ENCODE measurements at places on chromosomes 2 and 18.

- DNase-seq = no peak
These were observed 346 bp upstream of the VRK2 start for GRCh38 chr2:58046335-58046584.

- DNase-seq = no peak
These were observed 179.6 kb upstream of the SMAD2 start for GRCh38 chr18:48109961-48110493.

GRCh38 chr2:145593991-145594614 lies 1074.2 kb upstream of the ZEB2 start:
- DNase-seq = peak; percentile 93

GRCh38 chr18:57410749-57411148 lies 24.4 kb upstream of the ONECUT2 start:
- no peak for DNase-seq

GRCh38 chr2:207135340-207135739 lies 30.4 kb downstream of the KLF7 start:
- peak; percentile 50 for DNase-seq

GRCh38 chr2:46045888-46046287 lies 251.3 kb upstream of the EPAS1 start:
- DNase-seq = no peak

GRCh38 chr2:238950551-238950950 lies 102.7 kb downstream of the TWIST2 start:
- DNase-seq = no peak

DNA sequence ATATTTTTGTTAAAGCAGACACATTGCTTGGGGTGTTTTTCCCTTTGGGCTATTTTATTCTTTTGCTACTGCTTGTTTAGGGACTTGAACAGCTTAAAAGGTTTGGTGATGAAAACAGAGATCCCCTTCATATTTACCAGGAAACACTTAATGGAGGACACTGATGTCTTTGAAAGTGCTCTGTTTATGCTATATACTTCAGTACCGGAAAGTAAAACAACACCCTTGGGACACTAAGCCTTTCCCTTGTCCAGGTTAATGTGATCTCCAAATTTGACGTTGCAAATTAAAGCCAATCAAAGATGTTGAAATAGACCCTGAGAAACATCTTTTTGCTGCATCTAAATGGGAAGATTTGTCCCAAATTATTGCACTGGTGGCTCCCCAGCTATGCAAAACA lies 564.6 kb upstream of the PKDCC start:
- DNase-seq = no peak

- no peak for DNase-seq
These were observed 1.3 kb downstream of the NETO1 start for GRCh38 chr18:72866442-72866900.

DNA sequence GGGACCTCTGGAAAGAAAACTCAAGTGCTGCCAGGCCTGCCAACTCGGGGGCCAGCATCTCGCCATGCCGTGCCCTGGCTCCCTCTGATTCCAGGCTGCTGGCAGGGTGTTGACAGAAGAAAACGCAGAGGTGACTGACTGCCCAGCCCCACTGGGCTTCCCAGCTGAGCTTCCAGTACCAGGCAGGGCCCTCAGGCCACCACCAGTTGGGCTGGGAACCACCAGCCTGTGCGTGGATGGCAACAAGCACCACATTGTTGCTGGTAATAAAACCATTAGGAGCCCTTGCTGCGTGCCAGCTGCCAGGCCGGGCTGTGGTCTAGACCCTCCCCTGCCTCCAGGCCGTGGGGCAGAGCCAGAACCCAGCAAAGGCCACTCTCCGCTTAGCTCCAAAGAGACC lies 9.2 kb downstream of the DNMT3A start:
- DNase-seq = no peak

DNA sequence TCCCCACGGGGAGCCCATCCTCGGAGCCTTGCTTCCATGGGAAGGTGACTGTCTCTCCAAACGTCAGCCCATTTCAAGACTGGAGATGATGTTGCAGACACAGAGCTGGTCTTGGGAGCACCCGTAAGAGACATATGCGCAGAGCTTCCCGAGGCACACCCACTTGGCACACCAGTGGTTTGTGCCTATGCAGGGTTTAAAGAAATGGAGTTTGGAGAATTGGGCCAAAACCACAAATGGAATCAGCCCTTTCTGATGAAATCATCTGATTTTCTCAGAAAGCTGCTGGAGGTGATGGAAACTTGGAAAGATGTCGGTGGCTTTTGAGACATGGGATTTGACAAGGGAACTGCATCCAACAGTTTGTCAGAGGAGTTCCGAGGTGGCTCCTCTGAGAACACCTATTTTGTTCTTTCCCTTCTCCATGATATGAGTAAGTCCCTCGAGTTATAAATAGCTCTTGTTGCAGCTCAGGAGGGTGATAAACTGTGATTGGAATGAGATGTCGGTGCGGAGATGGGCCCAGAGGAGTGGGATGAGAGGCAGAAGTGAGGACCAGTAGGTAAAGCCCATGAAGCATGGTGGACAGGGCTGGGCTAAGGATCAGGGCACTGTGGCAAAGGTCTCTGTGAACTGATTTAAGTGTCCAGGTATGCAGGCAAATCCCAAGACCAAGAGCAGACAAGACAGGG lies 225.7 kb downstream of the ACKR3 start:
- DNase-seq = no peak

DNA sequence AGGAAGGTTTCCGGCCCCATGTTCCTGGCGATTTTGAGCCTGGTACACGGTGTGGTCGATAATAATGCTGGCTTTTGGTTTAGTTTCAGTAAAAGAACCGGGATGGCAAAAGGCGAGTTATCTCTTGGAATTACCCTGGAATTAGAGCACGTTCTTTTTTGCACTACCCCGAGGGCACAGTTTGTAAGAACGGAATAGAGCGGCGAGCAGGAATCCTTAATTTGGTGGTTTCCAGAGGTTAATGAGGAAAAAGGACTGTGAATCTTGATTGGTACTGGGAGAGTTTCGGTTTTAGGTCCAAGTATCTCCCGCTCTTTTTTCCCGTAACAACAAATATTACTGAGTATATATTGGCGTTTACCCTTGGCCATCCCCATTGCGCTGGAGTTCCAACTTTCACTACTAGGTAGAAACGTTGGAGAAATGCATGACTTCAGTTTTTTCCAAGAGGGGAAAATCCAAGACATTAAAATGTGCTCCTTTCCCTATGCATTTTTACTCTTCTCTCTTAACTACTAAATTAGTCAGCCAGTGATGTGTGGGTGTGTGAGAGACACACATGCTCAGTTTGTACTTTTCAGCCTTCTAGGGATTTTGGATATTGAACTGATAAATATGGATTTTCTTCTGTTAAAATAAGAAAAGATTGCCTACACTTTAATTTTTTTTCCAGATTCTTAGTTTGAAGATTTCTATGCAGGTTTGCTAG lies 160.8 kb downstream of the AGPS start:
- DNase-seq = peak; percentile 54

- DNase-seq = peak; percentile 3
These were observed 95.7 kb downstream of the ASXL3 start for GRCh38 chr18:33673689-33674088.

DNA sequence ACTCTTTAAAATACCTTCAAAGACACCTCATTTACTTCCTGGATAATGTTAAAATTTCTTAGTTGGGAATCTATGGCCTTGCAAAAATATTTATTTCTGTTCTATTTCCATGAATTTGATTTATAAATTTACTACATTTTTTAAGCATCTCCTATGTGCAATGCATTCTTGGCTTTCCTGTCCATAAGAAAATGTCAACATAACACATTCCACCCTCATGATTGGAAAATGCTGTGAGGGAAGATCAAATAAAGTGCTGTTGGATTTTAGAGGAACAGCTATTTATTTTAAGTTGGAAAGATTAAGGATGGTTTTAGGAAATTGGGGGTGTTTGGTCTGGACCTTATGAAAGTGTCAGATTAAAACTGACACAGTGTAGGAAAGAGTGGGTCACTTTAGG lies 45.4 kb upstream of the MC4R start:
- DNase-seq = no peak

GRCh38 chr2:38600921-38601455 lies 1.7 kb downstream of the HNRNPLL start:
- no peak for DNase-seq

DNA sequence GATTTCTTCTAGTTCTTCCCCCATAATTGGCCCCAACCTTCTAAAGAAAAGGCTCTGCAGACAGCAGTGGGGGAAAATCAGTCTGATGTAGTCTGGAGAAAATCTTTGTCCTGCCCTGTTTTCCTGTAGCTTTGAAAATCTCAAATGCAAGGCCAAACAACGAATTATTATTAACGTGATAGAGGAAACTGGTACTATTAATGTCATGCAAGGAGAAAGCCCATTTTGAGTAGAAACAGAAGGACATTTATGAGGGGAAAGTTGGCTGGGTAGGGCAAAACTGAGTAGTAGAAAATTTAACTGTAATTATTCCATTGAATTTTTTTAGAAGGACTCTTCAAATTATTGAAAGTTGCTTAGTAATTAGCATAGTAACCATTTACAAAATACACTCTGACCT lies 98.8 kb downstream of the FMNL2 start:
- DNase-seq = no peak

- no peak for DNase-seq
These were observed 451.9 kb upstream of the ZEB2 start for GRCh38 chr2:144971786-144972335.
